Activated naive CD8-positive, alpha-beta T cell treated with anti-CD3 and anti-CD28 coated beads for 36 hours (primary cell): ENCODE measurements at places on chromosomes 4 and X. TPM values are rescaled to one million over a fixed set of nuclear protein-coding genes. Genes with fewer than 3 reads are reported as not detected.

GRCh38 chr4:130825284-130825683 lies 1729.3 kb downstream of the C4orf33 start:
- H3K4me1 ChIP-seq: no peaks in the 10 kb centered on the region
- H3K4me3 ChIP-seq: no peak overlapping the region
- no peak overlapping the region for H3K27ac ChIP-seq
- H3K36me3 ChIP-seq: no peaks in the 10 kb centered on the region
- no peaks in the 10 kb centered on the region for H3K27me3 ChIP-seq
- DNase-seq: no peak

- no peak for DNase-seq
- peaks cover 82% of the 10 kb centered on the region for H3K36me3 ChIP-seq
- H3K4me1 ChIP-seq: peaks cover 32% of the 10 kb centered on the region
- peak overlapping the region; percentile 94 for H3K4me3 ChIP-seq
- peak overlapping the region; percentile 93 for H3K27ac ChIP-seq
Measured at GRCh38 chr4:498328-498904, 540 bp downstream of the ZNF721 start.

GRCh38 chr4:18593297-18594002 lies 571.9 kb upstream of the LCORL start:
- H3K27me3 ChIP-seq: peaks cover 22% of the 10 kb centered on the region
- DNase-seq: peak; percentile 20
- H3K27ac ChIP-seq: no peak overlapping the region
- H3K4me1 ChIP-seq: no peaks in the 10 kb centered on the region
- H3K36me3 ChIP-seq: no peaks in the 10 kb centered on the region
- H3K4me3 ChIP-seq: no peak overlapping the region

DNA sequence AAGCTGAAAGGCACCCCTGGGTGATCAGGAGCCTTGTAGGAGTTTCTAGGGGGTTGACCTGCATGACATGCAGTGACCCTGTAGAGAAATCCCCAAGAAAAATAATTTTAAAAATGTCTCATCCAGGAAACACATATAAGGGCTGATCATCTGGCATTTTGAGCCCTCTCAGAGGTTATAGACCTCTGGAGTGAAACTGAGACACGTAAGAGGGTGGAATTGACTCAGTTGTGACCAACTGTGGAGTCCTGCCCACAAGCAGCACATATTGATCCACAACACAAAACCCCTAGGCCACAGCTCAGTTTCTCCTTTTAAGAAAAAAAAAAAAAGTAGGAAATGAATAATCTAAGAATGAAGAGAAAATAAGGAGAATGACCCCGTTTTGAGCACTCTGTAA lies 32.5 kb upstream of the MTMR8 start:
- no peak for DNase-seq
- no peak overlapping the region for H3K4me3 ChIP-seq
- H3K27ac ChIP-seq: no peak overlapping the region
- no peaks in the 10 kb centered on the region for H3K27me3 ChIP-seq
- H3K4me1 ChIP-seq: no peaks in the 10 kb centered on the region
- no peaks in the 10 kb centered on the region for H3K36me3 ChIP-seq

GRCh38 chr4:151961456-151961855 lies 200.6 kb upstream of the GATB start:
- H3K4me3 ChIP-seq: no peak overlapping the region
- DNase-seq: no peak
- H3K4me1 ChIP-seq: no peaks in the 10 kb centered on the region
- H3K27me3 ChIP-seq: no peaks in the 10 kb centered on the region
- no peak overlapping the region for H3K27ac ChIP-seq

The IL1RAPL2 gene
- total RNA-seq: not detected

GRCh38 chrX:16828124-16828908 lies 41.8 kb downstream of the RBBP7 start:
- H3K27me3 ChIP-seq: no peaks in the 10 kb centered on the region
- no peak overlapping the region for H3K27ac ChIP-seq
- DNase-seq: no peak

DNA sequence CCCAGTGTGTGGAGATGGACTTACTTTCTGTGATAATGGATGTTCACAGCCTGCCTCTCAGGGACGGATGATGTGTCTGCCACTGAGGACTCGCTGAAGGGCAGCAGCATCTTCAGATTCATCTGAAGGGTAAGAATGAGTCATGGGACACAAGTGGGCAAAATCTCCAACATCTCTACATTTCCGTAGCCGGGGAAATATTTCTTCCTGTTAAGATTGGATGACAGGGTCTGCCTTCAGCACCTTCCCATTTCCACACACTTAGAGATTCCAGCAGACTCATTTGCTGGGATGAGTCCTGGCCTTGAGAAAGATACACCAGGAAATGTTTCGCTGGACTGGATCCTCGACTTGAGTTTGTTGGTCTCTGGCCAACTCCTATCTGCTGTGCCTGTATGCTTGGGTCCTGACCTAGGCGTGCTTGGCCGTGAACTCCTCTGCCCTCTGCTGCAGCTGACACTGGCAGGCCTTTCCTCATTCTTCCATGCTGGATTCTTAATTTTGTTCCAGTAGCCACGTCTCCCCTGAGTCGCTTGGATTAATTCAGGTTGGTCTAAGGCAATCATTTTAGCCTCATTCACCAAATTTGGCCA lies 46.5 kb upstream of the SOD3 start:
- no peaks in the 10 kb centered on the region for H3K4me1 ChIP-seq
- H3K27ac ChIP-seq: no peak overlapping the region
- H3K27me3 ChIP-seq: peaks cover 7% of the 10 kb centered on the region
- H3K36me3 ChIP-seq: no peaks in the 10 kb centered on the region

DNA sequence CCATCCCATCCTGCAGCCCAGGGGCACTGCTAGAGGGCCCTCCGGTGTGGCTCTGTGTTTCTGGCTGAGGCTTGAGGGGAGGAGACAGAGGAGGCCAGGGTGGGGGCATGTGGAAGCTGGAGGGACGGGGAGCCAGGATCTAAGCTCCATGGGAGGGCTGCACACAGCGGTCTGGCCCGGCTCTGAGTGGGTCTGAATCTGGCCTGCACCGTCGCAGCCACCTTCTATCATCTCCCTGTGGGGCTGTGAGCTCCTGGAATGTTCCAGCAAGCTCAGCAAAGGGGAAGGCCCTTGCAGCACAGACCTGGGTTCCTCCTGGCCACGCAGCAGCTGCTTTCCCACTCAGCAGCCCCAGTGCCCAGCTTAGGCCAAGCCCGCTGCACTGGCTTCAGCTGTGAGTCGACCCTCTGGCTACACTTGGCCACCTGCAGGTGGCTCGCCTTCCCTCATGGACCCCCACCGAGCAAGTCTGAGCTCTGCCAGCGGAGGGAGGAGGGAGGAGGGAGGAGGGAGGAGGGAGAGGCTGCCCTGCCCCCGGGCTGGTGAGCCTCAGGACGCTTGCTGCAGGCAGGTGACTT lies 5.3 kb downstream of the NKX1-1 start:
- no peak overlapping the region for H3K4me3 ChIP-seq
- H3K27me3 ChIP-seq: peaks cover 39% of the 10 kb centered on the region
- no peak for DNase-seq
- no peaks in the 10 kb centered on the region for H3K4me1 ChIP-seq
- peaks cover 2% of the 10 kb centered on the region for H3K36me3 ChIP-seq

DNA sequence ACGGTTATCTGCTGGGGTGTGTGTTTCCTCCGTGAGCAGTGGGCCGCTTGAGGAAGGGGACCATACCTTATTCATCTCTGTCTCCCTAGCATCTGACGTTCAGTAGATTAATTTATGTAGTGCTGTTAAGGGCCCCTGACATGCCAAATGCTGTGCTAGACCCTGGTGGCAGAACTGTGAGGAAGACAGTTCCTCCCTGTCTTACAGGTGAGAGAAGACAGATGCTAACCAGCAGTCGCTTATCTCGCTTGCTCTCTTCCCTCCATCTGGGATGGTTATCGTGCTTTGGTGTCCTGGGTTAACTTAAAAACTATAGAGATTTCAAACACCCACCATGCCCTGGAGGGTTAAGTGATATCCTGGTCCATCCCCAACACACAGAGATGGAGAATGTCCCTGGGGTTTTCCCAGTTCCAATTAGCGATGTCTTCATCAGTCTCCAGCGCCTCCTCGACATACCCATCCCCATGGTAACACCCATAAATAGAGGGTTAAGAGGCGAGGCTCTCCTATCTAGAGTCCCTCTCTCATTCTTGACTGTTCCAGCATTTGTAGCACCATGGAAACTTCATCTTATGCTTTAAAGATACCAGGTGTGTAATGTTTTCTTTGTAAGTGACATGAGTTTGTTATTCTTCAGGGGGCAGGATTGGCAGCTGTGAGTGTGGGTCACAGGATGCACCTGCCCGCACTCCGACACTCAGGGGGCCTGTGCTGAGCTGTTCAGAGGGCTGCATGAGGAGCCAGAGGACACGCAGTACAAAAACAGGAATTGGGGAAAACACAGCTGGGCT lies 135.2 kb downstream of the STK32B start:
- H3K27ac ChIP-seq: no peak overlapping the region
- no peak overlapping the region for H3K4me3 ChIP-seq

DNA sequence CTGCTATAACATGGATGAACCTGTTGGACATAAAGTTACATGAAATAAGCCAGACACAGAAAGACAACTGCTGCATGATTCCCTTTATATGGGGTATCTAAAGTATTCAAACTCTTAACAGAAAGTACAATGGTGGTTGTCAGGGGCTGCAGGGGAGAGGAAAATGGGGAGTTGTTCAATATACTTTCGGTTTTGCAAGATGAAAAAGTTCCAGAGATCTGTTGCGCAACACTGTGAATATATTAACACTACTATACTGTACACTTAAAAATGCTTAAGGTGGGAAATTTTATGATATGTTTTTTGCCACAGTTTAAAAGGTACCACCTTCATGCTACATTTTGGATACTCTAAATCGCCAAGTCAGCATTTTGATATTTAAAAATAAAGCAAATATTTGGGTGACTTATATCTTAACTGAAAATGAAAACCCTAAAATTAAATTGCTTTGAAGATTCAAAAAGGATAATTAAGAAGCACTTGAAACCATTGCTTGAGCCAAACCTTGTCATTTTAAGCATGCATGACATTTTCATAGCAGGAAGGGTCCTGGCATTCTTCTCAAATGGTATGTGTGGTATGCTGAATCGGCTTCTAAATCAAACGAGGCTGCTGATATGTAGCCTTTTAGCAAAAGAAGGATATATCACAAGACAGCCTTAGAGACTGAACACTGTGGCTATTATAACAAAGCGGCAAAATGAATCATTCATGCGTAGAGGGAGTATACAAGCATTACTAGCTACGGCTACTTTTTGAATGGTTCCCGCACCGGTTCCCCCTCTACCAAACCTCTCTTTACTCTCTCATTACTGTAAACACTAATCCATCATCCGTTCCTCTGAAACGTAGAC lies 607.1 kb upstream of the DIPK2B start:
- no peaks in the 10 kb centered on the region for H3K27me3 ChIP-seq
- H3K4me3 ChIP-seq: peak overlapping the region; percentile 23
- peaks cover 53% of the 10 kb centered on the region for H3K36me3 ChIP-seq
- H3K27ac ChIP-seq: peak overlapping the region; percentile 91
- H3K4me1 ChIP-seq: peaks cover 70% of the 10 kb centered on the region

The QRFPR gene
- not detected for total RNA-seq

The SPANXN4 gene
- total RNA-seq: not detected

DNA sequence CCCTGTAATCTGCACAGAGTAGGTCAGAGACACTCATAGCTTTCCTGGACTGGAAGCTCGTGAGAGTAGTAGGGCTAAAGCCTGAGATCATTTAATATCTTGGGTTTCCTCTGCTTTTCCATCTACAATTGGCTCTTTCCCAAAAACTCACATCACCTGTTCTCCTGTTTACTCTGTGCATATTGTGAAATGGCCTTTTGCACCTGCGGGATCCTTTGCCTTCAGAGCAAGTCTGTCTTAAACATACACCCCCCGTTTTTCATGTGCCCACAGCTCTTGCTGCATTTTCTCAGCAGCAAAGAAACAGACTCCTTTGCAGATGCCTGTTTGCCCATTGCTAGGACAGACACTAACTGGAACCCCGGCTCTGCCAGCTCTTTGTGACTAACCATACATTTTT lies 608.3 kb upstream of the PCDH10 start:
- no peak for DNase-seq
- H3K4me1 ChIP-seq: no peaks in the 10 kb centered on the region
- no peak overlapping the region for H3K4me3 ChIP-seq
- no peaks in the 10 kb centered on the region for H3K27me3 ChIP-seq
- no peak overlapping the region for H3K27ac ChIP-seq

GRCh38 chrX:11792461-11793421 lies 34.7 kb downstream of the MSL3 start:
- peaks cover 5% of the 10 kb centered on the region for H3K36me3 ChIP-seq
- peaks cover 35% of the 10 kb centered on the region for H3K4me1 ChIP-seq
- H3K4me3 ChIP-seq: peak overlapping the region; percentile 26
- peak overlapping the region; percentile 97 for H3K27ac ChIP-seq
- no peaks in the 10 kb centered on the region for H3K27me3 ChIP-seq
- peak; percentile 76 for DNase-seq

The POLA1 gene
- 48.3 TPM for total RNA-seq

The CNGA1 gene
- total RNA-seq: 0.64 TPM

DNA sequence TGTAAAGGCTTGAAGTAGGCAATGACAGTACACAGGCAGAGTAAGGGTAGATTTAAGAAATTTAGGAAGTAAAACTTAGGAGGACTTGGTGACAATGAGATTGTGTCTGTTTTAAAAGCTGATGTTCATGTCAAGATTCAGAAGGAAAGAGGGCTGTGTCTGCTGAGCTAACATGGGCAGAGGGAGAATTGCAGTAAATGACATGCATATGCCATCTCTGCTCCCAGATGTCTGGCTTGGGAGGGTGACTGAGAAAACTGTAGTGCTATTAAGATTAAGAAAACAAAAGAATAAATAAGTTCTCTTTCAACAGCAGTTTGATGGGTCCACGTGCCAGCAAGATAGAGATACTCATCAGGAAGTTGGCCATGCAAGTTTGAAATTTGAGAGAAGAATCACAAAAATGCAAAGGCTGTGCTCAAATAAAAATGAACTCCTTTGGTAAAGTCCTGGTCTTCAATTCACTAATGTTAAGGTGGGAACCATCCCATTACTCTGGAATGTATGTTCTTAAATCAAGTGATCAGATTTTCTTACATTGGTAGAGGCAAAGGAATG lies 7.2 kb downstream of the NFXL1 start:
- DNase-seq: no peak
- peaks cover 24% of the 10 kb centered on the region for H3K4me1 ChIP-seq
- H3K27me3 ChIP-seq: no peaks in the 10 kb centered on the region
- peaks cover 29% of the 10 kb centered on the region for H3K36me3 ChIP-seq
- no peak overlapping the region for H3K4me3 ChIP-seq

- H3K27me3 ChIP-seq: no peaks in the 10 kb centered on the region
- no peaks in the 10 kb centered on the region for H3K4me1 ChIP-seq
- no peak overlapping the region for H3K4me3 ChIP-seq
- no peak overlapping the region for H3K27ac ChIP-seq
- H3K36me3 ChIP-seq: no peaks in the 10 kb centered on the region
Measured at GRCh38 chrX:125604448-125604847, 284.8 kb downstream of the TEX13C start.

- H3K4me1 ChIP-seq: no peaks in the 10 kb centered on the region
- H3K36me3 ChIP-seq: no peaks in the 10 kb centered on the region
- H3K27me3 ChIP-seq: peaks cover 5% of the 10 kb centered on the region
Measured at GRCh38 chr4:100509386-100509785, 8.4 kb downstream of the EMCN start.
